ENCODE measurements at places on chromosomes 4 and X.
A peak's percentile ranks its signal among the peaks of the same experiment; 100 is the strongest.

- DNase-seq: no peak
These were observed 438.9 kb downstream of the NAF1 start for GRCh38 chr4:162727766-162728165.

GRCh38 chr4:121030131-121030530 lies 42.2 kb downstream of the NDNF start:
- DNase-seq: no peak

DNA sequence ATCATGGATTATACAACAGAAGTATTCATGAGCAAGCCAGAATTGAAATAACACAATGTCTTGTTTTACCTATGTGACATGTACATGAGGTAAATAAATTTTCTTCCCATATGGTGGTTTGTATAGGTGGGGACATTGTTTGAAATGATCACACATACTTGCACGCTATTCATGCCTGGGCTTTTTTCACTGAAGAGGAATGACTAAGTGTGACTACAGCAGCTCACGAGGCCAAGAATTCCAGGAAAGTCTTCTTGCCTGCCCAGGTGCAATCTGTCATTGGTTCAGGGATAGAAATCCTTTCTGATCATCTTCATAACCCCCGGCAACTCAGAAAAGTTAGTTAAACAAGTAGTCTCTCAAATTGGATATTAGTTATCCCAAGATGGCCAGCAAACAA lies 36.3 kb upstream of the AREG start:
- DNase-seq: no peak

- DNase-seq: no peak
These were observed 6.7 kb downstream of the LAMP2 start for GRCh38 chrX:120462370-120462769.

DNA sequence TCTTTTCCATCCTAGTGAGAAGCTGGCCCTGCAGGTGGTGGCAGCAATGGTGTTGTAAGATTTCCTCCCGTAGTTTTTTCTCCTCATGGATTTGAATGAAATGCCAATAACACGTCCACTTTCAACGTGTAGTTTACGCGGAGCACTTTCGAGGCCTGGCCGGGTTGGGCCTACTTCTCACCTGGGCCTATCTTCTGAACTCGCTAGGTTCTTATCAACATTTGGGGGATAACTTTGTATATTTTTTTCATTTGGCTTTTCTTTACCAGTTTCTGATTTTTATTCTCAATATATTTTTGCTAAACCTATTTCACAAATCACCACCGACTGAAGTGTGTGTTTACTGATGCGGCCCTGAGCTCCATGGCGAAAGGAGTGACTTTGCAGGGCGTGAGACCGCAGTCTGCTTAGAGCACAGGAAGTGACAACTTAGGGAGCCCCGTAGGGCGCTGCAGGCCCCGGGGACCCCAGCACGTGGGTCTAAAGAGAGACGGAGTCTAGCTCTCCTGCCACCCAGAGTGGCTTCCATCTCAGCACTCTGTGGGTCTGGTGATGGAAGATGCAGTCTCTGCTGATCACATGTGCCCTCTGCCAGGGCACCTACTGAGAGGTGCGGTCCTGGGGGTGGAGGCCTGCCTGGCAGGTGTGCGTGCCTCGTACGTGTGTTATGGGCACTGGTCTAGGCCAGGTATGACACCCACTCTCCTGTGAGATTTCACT lies 29.1 kb downstream of the NELFA start:
- DNase-seq: no peak

- DNase-seq: no peak
These were observed 50.9 kb downstream of the ENPP6 start for GRCh38 chr4:184166736-184167135.

DNA sequence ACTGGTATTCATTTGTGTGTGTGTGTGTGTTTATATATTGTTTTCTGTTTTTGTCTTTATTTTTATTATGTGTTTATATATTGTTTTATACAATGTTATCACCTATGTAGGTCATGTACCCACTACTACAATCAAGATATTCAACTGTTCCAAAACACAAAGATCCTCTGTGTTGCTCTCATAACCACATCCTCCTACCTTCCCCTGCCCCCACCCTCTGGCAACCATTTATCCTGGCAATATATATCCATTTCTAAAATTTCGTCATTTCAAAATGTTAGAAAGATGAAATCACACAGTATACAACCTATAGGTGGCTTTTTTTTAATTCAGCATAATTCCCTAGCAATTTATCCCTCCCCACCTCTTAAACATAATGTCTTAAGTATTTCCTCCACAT lies 18.8 kb upstream of the RPL34 start:
- DNase-seq: peak; percentile 39

DNA sequence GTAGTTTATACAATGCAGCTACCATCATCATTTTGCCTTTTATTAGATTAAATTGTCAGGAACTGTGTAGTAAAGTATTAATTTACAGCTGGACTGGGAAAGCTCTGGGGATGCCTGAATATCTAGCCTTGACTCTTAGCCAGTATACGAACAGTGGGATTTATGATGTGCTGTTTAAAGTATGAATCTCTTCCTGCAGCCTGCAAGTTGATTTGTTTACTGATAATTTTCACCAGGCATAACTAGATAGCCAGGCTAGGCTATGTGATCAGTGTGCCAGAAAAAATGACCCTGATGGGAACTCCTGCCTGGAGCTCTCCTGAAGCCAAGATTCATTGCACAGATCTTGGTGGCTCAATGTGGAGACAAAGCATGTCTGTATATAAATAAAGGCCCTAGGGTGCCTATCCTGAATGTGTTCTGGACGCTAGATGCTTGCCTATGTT lies 119.2 kb downstream of the SCLT1 start:
- DNase-seq: no peak

DNA sequence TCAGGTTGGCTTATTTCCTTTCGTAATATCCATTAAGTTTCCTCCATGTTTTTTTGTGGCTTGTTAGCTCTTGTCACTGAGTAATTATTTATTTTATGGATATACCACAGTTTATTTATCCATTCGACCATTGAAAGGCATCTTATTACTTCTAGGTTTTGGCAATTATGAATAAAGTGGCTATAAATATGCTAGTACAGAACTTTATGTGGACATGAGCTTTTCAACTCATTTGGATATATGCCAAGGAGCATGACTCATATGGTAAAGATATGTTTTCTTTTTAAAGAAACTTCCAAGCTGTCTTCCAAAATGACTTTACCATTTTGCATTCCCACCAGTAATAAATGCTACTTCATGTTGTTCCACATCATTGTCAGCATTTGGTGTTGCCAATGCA lies 803.6 kb downstream of the GLUD2 start:
- DNase-seq: no peak

GRCh38 chr4:177405508-177405907 lies 36.7 kb downstream of the AGA start:
- DNase-seq: no peak

GRCh38 chrX:75155447-75155826 lies 646 bp downstream of the ABCB7 start:
- peak; percentile 12 for DNase-seq

GRCh38 chr4:96406742-96407141 lies 566.8 kb downstream of the PDHA2 start:
- DNase-seq: no peak

DNA sequence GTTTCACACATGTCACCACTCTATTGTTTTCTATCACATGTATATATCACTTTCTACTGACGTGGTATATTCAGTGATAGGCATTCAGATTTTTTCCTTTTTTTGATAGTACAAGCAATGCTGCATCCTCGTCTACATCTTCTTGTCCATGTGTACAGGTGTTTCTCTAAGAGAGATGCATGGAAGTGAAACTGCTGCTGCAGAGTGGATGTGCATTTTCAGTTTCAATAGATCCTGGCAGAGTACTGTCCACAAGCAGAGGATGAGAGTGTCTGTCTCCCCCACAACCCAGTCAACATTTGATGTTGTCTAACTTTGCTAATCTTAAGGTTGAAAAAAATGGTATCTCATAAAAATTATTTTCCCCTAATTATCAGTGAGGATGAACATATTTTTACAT lies 194.0 kb upstream of the CASK start:
- DNase-seq: no peak

DNA sequence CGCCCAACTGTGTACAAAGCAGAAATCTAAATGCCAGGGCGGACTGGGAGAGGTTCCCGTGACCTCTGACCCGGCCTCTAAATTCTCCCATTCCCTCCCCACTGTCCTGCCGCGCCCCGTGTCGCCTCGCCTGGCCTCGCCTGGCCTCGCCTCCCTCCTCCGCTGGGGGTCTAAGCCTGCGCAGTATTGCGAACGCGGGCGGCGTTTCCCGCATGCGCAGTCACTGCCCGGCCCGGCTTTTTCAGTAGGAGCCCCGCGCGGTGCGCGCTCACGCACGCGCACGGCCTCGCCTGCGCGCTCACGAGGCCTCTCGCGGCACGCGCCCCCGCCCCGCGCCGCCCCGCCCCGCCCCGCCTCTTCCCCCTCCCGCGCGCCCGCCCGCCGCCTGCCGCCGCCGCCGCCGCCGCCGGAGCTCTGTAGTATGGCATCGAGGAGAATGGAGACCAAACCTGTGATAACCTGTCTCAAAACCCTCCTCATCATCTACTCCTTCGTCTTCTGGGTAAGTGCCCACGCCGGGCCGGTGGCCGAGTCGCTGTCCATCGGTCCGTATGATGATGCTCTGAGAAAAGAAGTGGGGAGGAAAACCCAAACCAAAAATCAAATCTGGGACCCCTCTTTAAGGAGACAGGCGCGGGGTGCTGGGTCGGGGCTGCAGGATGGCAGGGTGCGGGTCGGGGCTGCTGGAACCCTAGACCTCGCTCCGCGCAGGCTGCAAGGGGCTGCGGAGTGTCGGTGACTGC lies at the start of gene TSPAN7:
Gene TSPAN7 (plus strand): TSS at position 417 of the 743 bp plus-strand sequence. CDS start 5 bp downstream, at position 422.
- peak; percentile 80 for DNase-seq

DNA sequence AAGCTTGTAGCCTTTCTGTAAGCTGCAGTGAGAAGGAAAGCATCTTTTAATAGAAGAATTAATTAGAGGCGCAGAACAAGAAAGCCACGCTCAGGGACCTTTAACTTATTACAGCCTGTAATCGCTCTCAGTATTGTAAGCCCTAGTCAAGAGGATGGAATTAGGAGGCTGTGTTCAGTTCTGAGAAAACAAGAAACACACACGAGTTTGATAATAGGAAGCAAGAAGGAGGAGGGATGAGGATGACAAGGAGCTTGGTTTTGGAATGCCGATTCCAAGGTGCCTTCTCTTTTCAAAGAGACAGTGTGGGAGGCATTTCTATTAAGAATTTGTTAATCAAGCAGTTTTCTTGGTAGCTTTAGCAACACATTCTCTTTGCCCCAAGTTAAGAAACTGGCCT lies 69.3 kb downstream of the NYX start:
- no peak for DNase-seq

DNA sequence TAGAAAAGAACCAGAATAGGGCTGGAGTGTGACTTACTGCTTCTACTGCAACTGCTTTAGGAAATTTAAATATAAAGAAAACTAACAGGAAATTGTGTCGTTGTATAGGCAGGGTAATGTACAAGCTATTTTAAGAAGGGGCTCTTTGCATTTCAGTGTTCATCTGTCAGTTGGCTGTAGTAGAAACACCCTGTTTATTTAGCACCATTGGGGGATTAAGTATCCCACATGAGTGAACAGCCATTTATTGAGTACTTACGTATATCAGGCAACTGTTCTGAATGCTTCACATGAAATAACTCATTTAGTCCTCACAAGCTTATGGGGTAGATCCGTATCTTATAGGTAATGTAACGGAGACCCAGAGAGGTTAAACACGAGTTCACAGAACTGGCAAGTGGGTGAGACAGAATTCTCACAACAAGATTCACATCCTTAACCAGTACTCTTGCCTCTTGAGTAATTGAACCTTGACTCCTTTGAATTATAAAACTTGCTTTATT lies 23.9 kb downstream of the STIM2 start:
- no peak for DNase-seq

GRCh38 chrX:39726771-39727170 lies 371.0 kb downstream of the BCOR start:
- DNase-seq: no peak

DNA sequence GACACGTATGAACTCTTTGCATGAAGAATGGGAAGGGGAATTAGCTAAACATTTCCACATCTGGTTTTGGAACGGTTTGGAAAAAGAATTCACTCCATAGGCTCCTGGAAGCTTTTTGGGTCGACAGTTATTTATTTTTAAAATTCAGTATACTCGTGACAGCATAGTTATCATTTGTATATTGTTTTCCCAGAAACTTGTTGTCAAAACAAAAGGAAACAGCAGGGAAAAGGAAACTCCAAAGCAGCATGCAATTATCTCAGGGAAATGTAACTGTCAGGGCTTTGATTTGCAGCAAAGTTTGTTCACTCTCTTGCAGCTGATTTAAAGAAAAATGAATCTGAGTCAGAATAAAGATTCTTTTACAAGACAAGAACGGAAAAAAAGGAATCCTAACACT lies 86.5 kb downstream of the PLAC1 start:
- DNase-seq: no peak

GRCh38 chr4:177282284-177282835 lies 27.3 kb upstream of the NEIL3 start:
- DNase-seq: no peak

DNA sequence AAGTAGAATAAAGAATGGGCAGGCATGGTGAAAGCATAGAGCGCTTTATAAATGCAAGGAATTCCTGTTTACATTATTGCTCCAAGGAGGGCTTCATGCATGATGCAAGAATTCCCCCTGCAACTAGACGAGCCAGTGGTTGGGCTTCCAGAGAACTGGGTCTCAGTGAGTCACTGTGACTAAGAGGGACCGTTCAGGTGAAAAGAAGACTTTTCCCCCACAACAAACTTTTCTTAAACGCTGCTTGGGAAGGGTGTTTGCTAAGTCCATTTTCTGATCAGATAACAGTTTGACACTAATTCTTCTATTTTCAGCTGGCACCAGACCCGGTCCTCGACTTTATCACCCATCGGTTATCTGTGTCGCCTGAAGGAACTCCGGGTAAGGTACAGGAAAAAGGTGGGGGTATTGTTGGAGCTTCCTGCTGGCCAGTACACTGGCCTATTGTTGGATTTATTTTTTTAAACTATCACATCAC lies 40.1 kb downstream of the LDB2 start:
- DNase-seq: no peak

GRCh38 chr4:126058596-126058995 lies 743.8 kb downstream of the FAT4 start:
- no peak for DNase-seq

DNA sequence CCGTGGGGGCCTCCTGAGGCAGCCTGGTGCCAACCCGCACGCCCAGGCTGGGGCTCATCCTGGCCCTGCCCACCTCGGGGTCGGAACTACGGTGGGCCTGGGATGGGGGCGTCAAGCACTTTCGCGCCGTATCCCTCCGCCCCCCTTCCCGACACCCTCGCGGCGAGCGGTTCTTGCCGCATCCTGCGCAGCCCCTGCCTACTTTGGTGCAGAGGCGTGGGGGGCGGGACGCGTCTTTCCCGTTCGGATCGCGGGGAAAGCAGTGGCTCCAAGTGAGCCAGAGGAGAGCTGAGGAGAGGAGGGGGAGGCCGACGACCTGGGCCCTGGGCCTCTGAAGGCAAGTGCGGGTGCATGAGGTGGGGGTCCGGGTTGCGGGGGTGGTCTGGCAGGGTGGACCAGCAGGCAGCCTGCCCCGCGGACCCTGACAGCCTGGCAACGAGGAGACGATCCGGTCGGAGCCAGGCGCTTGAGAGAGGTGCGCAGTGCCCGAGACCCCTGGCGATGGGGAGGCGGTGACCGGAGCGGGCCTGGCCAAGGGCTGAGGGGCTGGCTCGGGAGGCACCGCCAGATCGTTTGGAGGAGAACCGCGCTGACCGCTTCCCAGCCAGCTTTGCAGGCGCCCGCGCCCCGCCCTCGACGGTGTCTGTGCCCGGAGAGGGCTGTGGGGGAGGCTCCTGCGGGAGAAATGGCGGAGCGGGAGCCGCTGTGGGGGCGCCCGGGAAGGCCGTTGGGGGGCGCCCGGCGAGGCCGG lies at the start of gene GPRASP2:
Gene GPRASP2 (plus strand): TSS at position 233 of the 751 bp plus-strand sequence. CDS start 2,422 bp downstream, outside the sequence.
- DNase-seq: peak; percentile 41
